Ascending aorta (tissue), 2 donors: ENCODE measurements at places on chromosomes 3 and 15. TPM values are rescaled to one million over a fixed set of nuclear protein-coding genes. Genes with fewer than 3 reads are reported as not detected.

The IQCF5 gene
- total RNA-seq = not detected

The SLC15A2 gene
- not detected for total RNA-seq

The XCR1 gene
- total RNA-seq = not detected

The NUTM1 gene
- total RNA-seq = not detected

DNA sequence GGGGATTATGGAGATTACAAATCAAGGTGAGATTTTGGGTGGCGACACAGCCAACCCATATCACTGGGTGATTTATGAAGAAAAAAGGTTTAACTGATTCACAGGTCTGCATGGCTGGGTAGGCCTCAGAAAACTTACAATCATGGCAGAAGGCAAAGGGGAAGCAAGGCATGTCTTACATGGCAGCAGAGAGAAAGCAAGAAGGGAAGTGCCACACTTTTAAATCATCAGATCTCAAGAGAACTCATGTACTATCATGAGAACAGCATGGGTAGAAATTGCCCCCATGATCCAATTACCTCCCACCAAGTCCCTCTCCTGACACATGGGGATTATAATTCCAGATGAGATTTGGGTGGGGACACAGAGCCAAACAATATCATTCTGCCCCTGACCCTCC, 59.7 kb downstream of the DPH6 start:
- no peak for DNase-seq

The HES1 gene
- total RNA-seq = 22.6 TPM

The KLHL40 gene
- not detected for total RNA-seq

The EIF4E3 gene
- 4.4 TPM for total RNA-seq

GRCh38 chr3:71978150-71978721, 193.3 kb upstream of the PROK2 start:
- DNase-seq = no peak

GRCh38 chr15:96123028-96123400, 207.5 kb upstream of the NR2F2 start:
- DNase-seq = no peak

DNA sequence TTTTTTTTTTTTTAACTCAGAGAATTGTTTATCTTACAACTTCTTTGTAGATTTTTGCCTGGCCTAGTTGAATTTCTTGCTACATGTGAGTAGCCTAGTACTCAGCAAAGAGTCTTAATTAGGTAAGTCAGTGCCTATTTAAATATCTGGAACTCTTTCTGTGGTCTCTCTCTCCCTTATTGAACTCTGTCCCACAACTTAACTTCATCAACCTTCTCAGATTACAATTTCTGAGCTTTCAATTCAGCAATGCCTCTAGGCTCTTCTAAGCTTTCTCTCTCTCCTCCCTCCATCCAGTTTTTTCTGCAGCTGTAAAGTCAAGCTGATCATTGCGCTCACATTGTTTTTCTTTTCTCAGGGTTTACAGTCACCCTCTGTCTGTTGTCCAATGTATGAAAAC, 517.6 kb upstream of the ROBO1 start:
- no peak for DNase-seq

GRCh38 chr3:175655351-175655750, 796.2 kb downstream of the NAALADL2 start:
- no peak for DNase-seq

The CCDC51 gene
- 19.3 TPM for total RNA-seq

DNA sequence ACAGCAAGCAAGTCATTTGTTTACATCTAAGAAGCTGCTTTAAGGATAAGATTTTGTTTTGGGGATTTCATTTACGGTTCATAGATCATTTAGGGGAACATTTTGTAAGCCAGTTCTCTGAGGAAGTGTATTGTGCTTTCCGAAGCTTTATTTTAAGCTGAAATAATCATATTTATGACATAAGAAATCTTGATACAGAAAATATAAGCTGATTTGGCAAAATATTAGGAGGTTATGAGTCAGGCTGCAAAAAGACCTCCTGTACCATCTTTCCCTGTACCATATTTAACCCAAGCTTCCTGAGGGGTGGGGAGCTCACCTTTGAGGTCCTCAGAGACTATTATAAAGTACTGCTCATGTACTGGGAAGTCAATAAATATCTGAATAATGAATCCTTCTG, 8.1 kb upstream of the EIF4E3 start:
- DNase-seq = no peak

GRCh38 chr15:39242345-39242744, 338.5 kb upstream of the THBS1 start:
- DNase-seq = no peak

DNA sequence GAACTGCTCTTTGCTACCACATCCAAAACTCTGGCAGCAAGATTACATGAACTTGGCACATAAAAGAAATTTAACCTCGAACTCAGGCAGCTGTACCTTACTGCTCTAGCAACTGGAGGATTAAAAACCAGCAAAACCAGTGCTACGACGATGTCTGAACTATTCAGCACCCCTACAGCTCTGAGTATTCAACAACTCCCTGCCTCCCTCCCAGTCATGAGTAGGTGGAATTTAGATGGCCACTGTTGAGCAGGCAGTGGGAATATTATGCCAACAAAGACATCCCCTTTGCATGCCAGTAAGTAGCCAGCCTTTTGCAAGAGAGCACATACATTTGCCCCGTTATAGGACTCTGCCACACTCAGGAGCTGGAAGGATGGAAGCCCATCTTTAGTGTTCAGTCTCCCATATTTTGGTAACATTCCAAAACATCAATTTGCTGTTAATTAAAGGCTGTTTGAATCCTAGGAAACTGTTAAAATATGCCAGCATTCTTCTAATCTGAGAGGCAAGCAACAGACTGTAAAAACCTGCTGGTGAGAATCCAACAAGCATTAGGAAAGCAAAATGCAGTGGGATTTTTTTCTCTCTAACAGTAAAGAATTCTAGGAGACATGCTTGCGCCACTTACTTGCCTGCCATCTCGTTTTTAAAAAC, 85.4 kb downstream of the ZNF385D start:
- DNase-seq = no peak

DNA sequence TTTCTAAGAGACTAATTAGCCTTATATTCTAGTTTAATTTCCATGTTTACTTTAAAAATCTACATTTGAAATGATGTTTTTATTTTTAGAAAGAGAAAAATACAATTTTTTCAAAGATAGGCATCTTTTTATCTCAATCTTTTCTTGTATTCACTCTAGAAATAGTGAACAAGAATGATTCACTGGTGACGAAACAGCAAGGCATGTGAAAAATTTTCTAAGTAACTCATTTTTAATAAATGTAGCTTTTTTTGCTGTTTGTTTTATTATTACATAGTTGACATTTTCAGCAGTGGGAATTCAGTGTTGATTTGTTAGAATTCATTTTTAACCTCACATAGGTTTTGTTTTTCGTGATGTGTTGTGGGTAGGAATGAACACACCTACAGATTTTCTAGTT, 1226.4 kb downstream of the NSUN3 start:
- no peak for DNase-seq

- DNase-seq = no peak
These were observed 340.5 kb upstream of the NECTIN3 start for GRCh38 chr3:110731148-110731547.
